AG08395 (cell line): ENCODE measurements at places on chromosomes 16 and 17.

DNA sequence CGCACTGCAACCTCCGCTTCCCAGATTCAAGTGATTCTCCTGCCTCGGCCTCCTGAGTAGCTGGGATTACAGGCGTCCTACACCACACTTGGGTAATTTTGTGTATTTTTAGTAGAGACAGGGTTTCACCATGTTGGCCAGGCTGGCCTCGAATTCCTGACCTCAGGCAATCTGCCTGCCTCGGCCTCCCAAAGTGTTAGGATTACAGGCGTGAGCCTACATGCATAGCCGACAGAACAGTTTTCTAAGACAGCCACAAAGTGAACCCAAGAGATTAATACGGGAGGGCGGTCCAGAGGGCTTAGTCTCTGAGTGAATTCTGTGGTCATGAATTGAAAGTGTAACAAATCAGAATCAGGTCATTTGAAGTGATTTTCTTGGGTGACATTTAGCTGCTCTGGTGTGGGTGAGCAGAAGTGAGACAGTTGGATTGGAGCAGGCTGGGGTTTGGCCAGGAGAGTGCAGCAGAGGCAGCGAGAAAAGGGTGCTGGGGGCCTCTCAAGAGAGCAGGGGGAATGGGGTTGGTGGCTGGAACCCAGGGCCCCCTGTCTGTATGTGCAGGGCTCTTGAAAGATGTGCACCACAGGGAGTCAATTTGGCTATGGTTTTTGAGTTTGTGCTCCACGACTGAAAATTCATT, 231.4 kb upstream of the WSCD1 start:
- no peak for DNase-seq

DNA sequence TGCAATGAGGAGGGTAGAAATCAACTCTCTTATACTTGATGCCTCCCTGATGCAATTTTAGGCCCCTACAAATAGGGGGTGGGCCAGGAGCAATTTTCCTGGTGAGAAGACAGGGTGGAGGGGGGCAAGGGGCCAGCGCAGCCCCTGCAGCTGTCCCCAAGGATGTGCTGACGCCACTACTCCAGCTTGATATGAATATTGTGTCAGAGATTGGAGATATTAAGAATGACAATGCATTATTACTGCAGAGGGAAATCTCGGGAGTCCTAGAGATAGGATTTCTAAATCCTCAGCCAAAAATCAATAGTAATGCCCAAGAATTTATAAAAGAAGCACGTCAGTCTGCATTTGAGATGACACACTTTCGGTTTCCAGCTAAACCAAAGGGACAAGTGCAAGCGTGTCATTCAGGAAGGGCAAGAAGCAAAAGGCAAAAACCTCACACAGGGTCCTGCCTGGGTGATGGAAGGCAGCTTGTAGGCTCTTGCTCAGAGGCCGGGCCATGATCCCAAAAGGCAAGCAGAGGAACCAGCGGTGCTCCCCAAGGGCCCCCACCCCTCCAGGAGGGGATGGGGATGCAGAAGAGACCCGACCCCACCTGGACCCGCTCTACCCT, 178.8 kb downstream of the C16orf78 start:
- DNase-seq: no peak

DNA sequence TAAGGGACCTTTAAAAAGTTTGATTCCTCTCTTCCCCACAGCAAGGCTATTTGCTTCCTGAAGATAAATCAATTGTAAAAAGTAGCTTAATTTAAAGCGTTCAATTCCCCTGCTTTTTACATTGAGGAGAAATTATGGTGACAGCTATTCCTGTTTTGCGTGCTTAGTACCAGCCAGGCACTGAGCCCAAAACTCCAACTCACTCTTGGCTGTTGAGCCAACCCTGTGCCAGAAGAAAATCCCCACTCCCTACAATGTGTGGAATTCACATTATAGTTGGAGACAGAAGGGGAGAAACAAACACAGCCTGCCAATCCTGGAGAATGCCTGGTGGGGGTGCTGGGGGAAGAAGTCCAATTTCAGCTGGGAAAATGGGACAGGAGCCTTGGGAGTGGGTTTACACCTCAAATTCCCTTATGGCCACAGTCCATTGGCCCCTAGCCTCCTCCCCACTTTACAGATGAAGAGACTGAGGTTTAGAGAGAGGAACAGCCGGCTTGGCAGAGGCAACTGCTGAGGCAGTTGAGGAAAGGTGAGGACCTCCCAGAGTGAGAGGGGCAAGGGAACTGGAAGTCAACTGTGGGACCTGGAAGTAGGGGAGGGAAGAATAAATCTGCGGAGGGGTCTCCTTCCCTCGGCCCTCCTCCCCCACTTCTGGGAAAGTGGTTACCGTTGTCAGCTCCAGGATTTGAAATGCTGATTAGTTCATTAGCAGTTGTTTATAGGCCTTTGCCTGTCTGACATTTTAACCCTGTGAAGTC, 26.1 kb downstream of the CDH1 start:
- peak; percentile 77 for DNase-seq

- DNase-seq: no peak
Observed at GRCh38 chr17:76536511-76537287, 810 bp downstream of the CYGB start.

GRCh38 chr17:50952889-50953288, 86.7 kb upstream of the TOB1 start:
- no peak for DNase-seq

GRCh38 chr16:89138843-89139520, 32.6 kb upstream of the CDH15 start:
- no peak for DNase-seq

- no peak for DNase-seq
Observed at GRCh38 chr17:56866496-56866895, 32.5 kb downstream of the DGKE start.

GRCh38 chr16:11835309-11835708, 16.0 kb downstream of the RSL1D1 start:
- no peak for DNase-seq

GRCh38 chr17:35129154-35129972, 7.9 kb downstream of the FNDC8 start:
- peak; percentile 47 for DNase-seq

GRCh38 chr16:28503470-28504259, 3.0 kb downstream of the IL27 start:
- DNase-seq: no peak

DNA sequence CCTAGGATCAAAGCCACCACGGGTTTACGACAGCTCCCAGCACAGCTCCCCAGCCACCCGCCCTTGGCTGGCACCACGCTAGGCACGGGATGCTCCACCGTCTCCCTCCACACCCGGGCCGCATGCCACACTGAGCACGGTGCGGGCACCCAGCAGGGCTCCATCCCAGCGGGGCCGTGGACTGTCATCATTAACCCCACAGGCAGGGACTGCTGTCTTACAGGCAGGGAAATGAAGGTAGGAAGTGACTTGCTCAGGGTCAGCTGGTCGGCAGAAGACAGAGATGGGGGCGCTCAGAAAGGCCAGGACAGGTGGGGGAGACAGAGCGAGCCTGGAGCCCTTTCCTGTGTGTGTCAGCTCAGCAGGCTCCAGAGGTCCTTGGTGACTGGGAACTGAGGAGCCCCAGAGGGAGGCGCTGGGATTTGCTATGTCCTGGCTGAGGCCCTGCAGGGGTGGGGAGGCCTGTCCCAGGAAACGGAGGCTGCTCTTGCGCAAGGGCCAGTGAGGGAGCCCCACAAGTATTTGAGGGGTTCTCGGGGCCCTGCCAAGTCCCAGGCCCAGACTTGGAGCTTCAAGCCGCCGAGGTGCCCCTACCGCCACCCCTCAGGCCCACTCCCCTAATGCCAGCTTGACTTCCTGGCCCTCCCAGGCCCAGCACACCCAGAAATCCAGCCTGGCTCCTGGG, 3.2 kb downstream of the UBALD1 start:
- peak; percentile 35 for DNase-seq

- no peak for DNase-seq
Observed at GRCh38 chr17:63542942-63543821, 7.1 kb upstream of the DCAF7 start.

DNA sequence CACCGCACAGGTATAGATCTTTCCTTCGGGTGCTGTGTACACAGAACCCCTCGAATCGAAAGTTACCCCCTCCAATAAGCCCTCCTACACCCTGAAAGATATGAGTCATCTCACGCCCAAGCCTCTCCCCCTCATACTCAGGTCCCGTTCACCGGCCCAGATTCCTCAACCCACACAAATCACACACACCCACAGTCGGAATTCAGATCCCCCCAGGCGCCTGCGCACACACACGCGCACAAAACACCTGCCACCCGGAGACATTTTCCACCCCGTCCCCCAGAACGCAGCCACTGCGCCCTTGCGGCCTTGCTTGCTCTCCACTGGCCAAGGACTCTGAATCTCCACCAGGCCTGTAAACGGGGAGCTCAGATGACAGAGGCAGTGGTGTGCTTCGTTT, 4.9 kb downstream of the JPH3 start:
- DNase-seq: no peak

- DNase-seq: no peak
Observed at GRCh38 chr17:78314683-78315354, 45.1 kb downstream of the SOCS3 start.

GRCh38 chr17:54754560-54754959, 146.1 kb upstream of the TOM1L1 start:
- DNase-seq: no peak

- no peak for DNase-seq
Observed at GRCh38 chr16:52404546-52404945, 142.4 kb downstream of the TOX3 start.

- DNase-seq: no peak
Observed at GRCh38 chr16:87255866-87256265, 61.3 kb downstream of the C16orf95 start.

GRCh38 chr17:28597606-28598383, 1.0 kb downstream of the SPAG5 start:
- DNase-seq: no peak

- DNase-seq: no peak
Observed at GRCh38 chr17:18370761-18371160, 6.8 kb upstream of the EVPLL start.

DNA sequence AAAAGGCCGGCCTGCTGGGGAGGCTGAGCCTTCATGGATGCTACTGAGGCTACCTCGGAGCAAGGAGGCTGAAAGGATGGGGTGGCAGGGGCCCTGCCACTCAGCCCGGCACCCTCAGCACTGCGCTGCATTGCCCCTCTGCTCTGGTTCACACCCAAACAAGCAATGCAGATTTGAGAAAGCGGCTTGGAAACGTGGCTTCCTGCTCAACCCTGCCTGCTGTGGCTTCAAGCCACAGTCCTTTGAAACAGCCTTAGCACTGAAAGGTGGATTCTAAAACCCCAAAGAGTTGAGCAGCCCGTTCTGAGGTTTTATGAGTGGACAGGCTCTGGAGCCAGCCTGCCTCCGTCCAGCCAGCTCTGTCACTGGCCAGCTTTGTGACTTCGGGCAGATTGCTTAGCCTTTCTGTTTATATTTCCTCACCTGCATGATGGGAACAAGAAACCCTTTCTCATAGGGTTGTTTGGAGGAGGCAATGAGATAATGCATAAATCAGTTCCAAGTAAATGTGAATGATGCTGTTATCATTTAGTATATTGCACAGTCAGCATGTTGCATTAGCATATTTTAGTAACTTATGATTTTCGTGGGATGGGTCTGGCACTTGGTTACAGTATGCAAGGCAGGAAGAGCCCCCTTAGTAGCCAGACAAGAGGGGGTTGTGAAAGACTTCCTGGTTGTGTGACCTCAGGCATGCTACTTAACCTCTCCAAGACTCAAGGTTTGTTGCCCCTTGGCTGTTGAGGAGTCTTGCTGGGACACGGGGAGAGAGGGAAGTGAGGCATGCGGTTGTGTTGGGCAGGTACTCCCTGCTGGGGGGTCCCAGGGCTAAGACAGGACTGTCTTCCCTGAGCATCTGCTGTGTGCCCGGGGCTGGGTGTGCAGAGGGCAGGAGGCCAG, 23.6 kb downstream of the CRISPLD2 start:
- DNase-seq: no peak

- DNase-seq: no peak
Observed at GRCh38 chr17:38540514-38541045, 65.2 kb downstream of the SRCIN1 start.

DNA sequence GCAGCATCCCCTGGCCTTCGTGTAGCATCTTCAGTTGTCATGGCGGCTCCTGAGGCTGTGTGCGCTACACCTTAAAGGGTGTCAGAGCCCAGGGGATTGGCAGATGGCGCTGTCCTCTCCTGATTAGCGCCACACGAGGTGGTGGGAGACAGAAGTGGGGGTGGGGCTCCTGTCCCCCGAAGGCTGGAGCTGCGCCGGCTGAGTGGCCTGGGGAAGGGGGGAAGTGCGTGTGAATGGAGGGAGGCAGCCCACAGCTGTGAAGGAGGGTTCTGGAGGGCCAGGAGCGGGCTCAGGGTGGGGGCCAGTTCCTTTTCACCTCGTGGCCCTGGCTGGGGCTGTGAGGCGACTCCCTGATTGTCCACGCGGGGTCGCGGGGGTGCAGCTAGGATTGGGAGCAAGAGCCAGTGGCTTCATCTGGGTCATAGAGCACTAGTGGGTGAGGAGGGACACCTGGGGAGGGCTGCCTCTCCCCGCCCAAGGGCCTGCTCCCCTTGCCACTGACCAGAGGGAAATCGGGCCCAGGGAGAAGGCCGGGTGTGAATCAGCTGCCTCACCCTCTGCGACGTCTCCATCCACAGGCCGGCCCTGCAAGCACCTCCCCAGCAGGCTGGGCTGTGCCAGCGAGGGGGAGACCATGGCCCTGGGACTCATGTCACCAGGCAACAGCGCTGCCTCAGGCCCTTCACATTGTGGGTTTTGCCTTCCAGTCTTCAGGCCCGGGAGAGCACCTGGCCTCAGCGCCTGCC, 14.1 kb downstream of the BAHCC1 start:
- no peak for DNase-seq

DNA sequence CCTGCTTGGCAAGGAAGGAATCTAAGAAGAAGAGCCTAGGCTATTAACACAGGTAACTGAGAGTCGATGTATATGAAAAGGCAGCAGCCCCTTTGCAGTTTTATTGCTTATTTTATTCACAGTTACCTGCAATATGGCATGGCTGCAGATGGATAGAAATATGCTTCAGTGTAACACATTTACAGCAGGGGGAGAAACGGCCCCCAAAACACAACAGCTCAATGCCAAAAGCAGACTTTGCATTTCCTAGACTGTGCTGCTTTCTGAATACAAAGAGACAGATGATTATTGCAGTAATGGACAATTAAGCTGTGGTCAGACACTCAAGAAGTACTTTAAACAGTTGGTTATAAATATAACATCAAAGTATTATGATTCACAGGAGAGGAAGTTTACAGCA, 108.0 kb upstream of the CDH13 start:
- no peak for DNase-seq
